ENCODE measurements at places on chromosomes 5 and 9.

DNA sequence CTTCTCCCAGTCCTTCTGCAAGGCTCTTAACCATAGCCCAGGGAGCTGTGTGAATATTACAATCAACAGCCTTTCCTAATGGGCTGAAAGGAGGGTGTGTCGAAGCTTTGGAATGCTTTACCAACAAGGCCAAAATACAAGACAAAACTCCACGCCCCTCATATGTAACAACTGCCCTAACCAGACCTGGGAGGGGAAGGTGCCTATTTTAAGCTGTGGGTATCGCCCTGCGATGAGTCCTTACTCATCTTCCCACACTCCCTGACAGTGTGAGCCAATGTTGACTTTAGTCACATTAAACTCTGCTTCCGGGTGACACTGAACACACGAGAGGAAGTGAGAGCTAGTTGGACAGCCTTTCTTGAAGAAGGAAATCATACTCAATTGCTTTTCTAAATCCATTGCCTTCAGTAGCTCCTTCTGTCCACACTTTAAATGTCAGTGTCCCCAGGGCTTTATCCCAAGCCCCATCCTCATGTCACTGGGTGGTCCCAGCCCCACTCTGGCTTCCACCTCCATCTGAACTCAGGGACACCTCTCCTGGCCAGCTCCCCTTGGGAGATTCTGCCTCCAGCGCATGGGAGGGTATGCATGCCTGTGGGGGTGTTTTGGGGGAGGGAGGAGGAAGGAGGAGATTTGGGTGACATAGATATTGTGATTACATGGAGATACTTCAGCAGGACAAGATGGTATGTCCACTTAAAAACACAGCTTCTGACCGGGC, 6.5 kb upstream of the TBC1D9B start:
- no peak for DNase-seq

DNA sequence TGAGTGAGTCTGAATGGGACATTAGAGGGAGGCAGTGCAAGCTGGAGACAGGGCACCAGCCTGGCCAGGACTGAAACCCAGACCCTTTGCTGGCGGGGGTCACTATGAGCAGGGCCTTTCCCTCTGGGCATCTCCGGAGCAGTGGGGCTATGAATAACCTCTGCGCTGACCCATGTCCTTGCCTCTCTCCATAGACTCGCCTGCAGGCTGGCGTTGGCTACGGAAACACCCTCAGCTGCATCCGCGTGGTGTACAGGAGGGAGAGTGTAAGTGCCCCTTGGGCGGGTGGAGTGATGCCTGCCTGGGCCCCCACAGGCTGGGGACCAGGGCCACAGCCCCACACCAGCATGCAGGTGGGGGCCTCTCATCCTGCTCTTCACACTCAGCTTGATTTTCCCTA, 15.8 kb downstream of the SLC25A48 start:
- no peak for DNase-seq

DNA sequence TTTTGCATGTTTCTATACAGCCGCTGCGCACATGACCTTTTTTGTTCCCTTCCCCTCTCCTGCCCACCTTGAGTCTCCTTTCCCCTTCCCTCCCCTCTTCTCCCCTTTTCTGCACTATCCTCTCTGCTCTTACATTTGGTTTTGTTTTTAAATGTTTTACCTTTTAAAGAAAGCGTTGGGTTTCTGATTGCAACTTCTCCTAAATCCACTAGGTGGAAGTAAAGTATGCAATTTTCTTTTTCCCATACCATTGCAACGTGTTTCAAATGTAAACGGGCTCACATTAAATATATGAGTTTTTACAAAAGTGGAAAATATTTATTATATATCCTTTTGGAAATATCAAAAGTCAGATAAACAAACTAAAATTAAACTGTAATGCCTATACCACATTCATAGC, 500.9 kb downstream of the DIRAS2 start:
- DNase-seq, result no peak

GRCh38 chr5:96901384-96901783, 25.1 kb downstream of the ERAP2 start:
- DNase-seq, result no peak

- DNase-seq, result no peak
These were observed 73.6 kb upstream of the SUSD1 start for GRCh38 chr9:112248722-112249121.

DNA sequence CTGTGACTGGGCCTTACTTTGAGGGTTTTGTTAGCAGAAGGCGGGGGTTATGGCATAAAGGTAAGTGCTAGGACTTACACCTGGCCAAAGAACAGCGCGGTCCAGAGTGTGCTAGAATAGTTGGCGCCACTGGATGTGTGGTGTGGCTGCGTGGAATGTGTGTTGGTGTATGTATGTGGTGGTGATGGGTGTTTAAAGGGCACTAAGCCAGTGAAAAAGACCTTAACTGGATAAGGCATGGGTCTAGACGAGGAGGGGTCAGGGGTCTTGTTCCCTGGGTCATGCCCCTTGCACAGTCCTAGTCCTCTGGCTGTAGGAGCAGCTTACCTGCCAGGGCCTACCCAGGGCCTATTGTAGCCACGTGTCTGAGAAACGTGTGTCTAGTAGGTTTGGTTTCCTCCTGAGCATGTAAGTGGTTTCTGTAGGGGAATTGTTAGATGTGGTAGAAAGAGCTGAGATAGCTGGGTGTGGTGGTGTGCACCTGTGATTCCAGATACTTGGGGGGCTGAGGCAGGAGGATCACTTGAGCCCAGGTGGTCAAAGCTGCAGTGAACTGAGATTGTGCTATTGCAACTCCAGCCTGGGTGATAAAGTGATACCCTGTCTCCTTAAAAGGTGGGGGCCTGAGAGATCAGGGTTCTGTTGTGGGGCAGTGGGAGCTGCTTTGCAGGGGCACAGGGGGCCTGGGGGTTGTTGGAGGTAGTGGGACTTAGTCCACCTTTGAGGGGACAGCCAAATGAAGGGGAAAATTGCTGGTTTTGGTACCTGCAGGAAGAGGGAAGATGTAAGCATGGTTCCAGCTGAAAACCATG, 55.2 kb downstream of the HSPA4 start:
- no peak for DNase-seq

GRCh38 chr5:161846746-161847145, 1.2 kb upstream of the GABRA1 start:
- DNase-seq, result no peak
